ENCODE measurements at places on chromosomes 12 and 14.

- no peak for DNase-seq
Measured at GRCh38 chr12:132631666-132632065, 13.1 kb downstream of the P2RX2 start.

- no peak for DNase-seq
Measured at GRCh38 chr14:21612324-21612723, 22.4 kb downstream of the OR10G2 start.

GRCh38 chr12:75603475-75603874, 92.1 kb upstream of the KRR1 start:
- no peak for DNase-seq

GRCh38 chr12:77947330-77947729, 116.6 kb downstream of the NAV3 start:
- no peak for DNase-seq

- peak; percentile 46 for DNase-seq
Measured at GRCh38 chr12:5442251-5443006, 10.5 kb downstream of the NTF3 start.

- no peak for DNase-seq
Measured at GRCh38 chr12:25903603-25904245, 54.8 kb upstream of the RASSF8 start.

Data from right hindlimb (tissue), 1 donor.